ENCODE measurements at places on chromosomes 5 and 9.

- DNase-seq = peak; percentile 43
Observed at GRCh38 chr9:95225076-95225725, 92.3 kb downstream of the FANCC start.

- DNase-seq = no peak
Observed at GRCh38 chr5:139705655-139706587, 57.8 kb downstream of the CXXC5 start.

DNA sequence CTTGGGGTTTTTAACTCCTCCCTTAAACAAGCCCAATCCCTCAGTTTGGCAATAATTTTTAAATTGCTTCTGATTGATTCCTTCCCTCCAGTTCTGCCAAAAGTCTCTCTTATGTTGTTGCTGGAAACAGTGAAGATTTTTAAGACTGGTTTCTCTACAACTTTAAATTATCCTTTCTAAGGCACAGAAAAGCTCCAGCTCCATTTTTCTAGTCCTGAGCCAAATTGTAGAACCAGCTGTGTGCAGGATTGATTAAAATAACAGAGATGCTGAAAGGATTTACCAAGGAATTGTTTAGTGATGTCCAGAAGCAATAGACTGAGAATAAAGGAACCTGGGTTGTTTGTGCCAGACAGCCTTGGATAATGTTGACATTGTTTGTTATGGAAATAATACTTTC, 111.3 kb downstream of the NUDT12 start:
- no peak for DNase-seq

GRCh38 chr5:150101023-150101422, 14.7 kb upstream of the CSF1R start:
- no peak for DNase-seq

DNA sequence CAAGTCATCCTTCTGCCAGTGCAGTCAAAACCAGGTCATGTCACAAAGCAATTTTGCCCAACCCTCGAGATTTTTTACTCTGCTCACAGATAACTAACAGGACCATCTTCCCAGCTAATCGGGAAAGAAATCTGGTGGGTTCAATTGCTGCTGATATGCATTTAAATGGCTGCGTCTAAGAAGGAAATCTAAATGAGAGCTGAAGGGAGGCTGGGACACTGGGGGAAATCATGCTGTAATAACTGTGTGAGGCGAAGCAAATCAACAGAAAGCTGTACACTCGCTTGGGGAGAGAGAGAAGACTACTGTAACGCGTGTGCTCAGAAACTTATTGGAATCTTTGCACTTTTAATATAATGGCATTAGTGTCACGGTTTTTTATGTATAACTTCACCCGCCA, 535.0 kb downstream of the CDK5RAP2 start:
- DNase-seq = no peak

GRCh38 chr9:117744856-117745389, 40.7 kb downstream of the TLR4 start:
- DNase-seq = no peak

DNA sequence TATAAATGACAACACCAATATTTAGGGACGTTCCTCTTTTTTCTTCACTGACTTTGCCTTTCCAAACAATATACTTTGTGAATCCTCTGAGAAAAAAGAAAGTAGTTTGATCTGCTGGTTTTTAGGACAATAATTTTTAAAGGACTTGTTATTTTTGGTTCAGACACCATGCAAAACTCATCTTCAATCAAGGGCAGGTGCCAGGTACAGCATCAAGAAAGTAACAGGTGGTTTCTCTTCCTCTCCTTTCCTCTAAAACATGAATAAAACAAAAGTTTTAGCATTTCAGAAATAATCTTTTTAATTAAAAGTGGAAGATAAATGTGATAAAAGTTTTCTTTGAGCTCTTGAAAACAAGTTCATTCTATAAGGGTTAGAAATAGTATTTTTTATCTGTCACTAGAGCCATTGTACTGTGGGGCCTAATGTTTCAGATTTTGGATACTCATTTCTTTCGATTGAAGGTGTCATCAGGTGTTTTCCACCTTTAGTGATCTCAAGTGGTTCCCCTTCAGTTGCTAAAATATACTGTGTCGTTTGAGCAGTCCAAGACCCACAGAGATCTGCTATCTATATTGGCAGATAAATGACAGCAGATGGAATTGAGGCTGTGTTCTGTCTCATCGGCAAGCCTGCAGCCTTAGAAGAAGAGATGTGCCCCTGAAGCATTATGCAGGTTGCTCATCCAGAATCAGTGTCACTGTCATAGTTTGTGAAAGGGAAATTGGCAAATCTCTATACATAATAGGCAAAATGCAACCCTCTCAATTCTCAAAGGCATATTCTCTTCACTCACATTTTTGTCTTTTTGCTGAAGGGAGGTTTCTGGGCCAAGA, 499.7 kb downstream of the PDE4D start:
- no peak for DNase-seq

DNA sequence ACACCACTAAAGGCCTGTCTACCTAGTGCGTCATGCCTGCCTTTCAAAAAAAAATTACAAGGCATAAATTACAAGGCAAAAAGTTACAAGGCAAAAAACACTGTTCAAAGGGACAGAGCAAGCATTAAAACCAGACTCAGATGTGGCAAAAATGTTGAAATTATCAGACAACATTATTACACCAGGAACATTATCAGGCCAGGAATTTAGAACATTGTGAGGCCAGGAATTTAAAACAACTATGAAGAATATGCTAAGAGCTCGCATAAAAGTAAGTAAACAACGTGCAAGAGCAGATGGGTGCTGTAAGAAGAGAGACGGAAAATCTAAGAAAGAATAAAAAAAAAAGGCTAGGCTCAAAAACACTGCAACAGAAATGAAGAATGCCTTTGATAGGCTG, 18.2 kb upstream of the MLANA start:
- peak; percentile 6 for DNase-seq

DNA sequence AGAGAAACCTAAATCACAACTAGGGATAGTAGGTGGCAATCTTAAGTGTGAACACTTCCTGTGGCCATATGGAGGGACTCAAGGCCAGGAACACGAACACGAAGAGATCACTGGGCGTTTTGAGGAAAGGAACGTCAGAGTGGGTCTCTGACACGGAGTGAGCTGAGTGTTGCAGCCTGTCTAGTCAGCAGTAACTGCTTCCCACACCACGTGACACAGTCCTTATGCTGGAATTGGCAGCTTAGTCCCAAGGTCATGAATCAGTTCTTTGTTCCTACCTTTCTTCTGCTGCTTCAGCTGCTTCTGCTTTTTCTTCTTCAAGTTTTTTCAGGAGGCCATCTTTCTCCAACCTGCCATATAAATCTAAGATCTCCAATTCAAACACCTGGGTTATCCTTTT, 18.2 kb downstream of the SPACA9 start:
- no peak for DNase-seq

DNA sequence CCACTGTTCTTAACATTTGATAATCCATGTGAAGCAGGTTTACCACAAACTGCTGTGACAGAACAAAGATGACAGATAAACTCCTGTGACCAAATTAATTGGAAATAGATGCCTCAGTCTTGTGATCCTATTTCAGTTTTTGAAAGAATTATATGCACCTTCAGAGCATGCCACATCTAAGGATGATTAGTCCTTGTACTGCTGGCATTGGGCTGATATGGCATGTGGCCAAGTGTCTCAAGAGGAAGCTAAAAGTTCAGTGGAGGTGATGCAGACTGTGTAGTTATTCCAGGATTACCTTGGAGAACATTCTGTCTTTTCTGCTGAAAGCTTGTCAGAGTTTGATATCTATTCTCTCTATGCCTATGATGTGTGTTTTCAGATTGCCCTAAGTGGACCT, 314.4 kb upstream of the EFNA5 start:
- DNase-seq = no peak

DNA sequence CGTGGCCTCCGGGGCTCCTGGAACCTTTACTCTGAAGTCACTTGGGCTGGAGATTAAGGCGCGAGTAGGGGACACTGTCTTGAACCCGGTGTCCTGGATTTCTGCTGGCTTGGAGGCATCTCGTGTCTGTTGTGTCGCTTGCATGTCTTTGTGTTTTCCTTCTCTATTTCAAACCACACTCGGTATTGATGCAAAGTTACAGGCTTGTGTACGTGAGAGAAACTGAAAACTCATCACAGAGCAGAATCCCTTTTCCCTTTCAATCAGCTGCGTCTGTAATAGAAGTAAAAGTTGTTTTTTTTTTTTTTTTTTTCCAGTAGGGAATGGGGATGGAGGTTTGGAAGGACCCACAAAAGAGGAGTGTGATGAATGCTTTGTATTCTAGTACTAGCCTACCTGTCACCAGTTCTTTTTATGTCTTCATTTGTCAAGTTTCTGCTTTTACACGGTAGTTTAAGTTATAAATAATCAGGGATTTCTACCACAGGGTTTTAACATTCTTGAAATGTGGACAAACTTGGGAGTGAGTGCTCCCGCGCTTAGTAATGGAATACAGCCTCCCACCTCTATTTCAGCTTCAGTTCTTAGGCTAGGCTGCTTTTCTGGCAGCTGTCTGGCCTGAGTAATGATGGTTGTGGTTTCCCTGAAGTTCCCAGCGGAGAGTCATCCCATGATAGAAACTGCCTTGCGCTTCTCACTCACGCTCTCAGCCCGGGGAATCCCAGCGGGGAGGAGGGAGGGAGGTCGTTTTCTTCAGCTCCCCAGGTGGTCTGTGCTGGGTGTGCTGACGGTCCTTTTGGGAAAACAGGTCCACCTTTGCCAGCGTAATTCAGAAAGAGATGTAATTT, 763 bp downstream of the TJP2 start:
- peak; percentile 98 for DNase-seq

GRCh38 chr9:110338143-110338542, 480 bp upstream of the TXNDC8 start:
- DNase-seq = no peak

GRCh38 chr5:3835811-3836210, 240.2 kb downstream of the IRX1 start:
- DNase-seq = no peak

GRCh38 chr5:111935835-111936234, 178.8 kb upstream of the NREP start:
- no peak for DNase-seq

- peak; percentile 78 for DNase-seq
Observed at GRCh38 chr9:26326563-26326962, 566.0 kb downstream of the CAAP1 start.

DNA sequence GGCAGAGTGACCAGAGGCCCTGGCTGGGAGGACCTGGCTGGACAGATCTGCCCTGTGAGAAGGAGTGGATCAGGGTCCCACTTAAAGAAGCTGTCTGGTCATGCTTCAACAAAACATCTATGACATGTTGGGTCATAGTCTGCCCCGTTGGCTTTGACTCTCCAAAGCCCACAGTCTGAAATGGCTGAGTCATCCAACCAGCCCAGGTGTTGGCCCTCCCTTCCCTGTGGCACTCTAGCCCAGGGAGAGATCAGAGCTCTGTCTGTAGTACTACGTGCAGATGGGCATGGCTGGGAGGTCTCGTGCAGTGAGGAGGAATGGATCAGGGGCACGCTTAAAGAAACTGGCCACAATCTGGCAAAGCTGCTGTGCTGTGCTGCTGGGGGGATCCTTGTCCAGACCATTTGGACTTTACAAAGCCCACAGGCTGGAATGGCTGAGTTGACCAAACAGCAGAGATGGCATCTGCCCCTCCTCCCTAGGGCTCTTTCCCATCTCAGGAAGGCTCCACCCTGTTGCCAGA, 206.1 kb downstream of the TUSC1 start:
- DNase-seq = no peak

GRCh38 chr5:96638561-96638960, 23.6 kb upstream of the CAST start:
- DNase-seq = no peak

GRCh38 chr9:95857124-95857523, 18.4 kb upstream of the ERCC6L2 start:
- DNase-seq = peak; percentile 93

DNA sequence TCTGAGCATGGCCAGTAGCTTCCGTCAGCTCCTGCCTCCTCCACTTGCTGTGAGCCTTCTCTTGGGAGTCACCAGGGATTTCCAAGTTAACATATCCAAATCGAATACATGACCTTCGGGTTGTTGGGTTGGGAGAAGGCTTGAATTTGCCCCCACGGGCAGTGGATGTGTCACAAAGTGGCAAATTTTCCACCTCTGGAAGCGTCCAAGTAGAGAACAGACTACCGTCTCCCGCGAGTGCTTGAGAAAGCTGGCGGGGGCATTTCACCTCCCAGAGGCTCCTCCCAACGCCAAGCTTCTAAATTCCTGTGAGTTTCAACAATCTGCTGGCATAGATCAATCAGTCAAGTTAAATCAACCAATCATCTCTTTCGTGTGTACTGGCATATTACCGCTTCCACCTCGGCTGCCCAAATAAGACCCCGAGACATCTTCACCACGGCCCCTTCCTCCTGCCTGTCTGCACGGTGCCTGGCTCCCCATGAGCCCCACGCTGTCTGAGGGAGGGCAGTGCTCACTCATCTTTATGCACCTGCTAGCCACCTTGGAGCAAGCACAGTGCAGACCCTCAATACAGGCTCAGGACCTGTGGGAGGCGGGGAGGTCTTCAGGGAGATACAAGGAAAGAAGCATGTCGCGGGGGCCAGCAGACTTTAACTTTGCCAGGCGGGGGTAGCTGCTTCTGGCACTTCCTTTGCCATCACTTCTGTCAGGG, 79.1 kb downstream of the MRPL36 start:
- no peak for DNase-seq

- DNase-seq = no peak
Observed at GRCh38 chr5:59058969-59059687, 476.3 kb downstream of the RAB3C start.

DNA sequence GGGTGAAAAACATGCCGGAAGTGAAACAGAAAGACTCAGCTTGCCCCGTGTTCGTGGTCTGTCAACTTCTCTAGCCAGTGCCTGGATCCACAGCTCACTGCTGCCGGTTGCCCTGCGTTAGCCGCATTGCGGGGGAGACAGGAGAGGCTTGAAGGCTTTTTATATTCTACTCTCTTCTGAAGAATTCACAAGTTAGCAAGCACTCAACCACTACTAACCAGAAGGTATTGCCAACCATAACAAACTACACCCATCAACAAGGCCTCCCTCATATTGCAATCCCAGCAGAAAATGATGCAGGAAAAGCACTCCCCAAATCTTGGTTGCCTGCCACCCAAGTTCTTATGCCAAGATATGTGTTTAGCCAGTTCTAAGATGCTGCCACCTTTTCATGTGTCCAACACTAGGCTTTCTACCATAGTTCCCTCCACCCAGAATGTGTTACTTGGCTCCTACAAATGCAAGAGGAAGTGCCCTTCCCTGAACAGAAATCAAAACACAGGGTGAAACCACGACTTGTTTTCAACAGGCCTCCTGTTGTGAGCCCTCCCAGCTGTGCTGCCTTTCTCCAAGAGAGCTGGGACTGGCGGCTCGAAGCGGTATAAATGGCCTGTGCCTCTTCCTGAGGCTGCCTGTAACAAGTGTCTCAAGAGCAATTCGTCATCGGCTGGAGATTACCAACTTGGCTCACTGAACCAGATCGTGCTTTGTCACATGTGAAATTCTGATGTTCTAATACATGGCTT, 129.0 kb downstream of the SNX18 start:
- DNase-seq = peak; percentile 62
